ENCODE measurements at places on chromosomes 2 and 18. TPM values are rescaled to one million over a fixed set of nuclear protein-coding genes. Genes with fewer than 3 reads are reported as not detected.
A peak's percentile ranks its signal among the peaks of the same experiment; 100 is the strongest.

The NETO1 gene
- total RNA-seq, result not detected

The UNC50 gene
- total RNA-seq, result 53.7 TPM

The ARHGEF4 gene
- 9.1 TPM for total RNA-seq

The GPD2 gene
- 50.4 TPM for total RNA-seq

The KANSL1L gene
- 34.4 TPM for total RNA-seq

GRCh38 chr2:119846021-119846420 is 86.3 kb downstream of the PTPN4 start:
- no peak for DNase-seq
- H3K27ac ChIP-seq, result no peak overlapping the region
- no peak overlapping the region for H3K4me3 ChIP-seq
- H3K27me3 ChIP-seq, result no peaks in the 10 kb centered on the region

DNA sequence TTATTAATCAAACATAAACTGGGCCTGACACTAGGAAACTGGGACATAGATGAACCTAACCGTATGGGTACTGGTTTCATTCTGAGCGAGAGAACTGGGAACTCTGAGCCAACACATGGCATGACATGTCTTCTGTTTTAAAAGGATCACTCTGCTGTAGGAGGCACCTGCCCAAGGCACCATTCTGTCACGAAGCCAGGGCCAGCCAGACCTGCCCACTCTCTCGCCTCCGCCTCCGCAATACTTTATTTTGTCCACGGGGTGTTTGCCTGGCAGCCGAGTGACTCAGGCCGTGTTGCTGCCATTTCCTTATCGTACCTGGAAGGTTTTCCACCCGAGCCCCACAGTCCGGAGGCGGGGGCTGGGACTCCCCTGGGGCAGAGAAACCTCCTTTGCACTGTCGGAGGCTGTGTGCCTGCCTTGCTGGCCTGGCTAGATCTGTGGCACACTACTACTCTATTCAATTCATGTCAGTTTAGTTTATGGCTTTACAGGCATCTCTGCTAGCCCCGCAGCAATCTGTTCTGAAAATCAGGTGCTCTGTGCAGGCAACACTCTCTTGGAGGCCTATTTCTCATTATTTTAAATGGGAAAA is 120.4 kb upstream of the ACKR3 start:
- no peak for DNase-seq
- H3K36me3 ChIP-seq, result no peaks in the 10 kb centered on the region
- H3K27ac ChIP-seq, result no peak overlapping the region
- H3K27me3 ChIP-seq, result peaks cover 11% of the 10 kb centered on the region

DNA sequence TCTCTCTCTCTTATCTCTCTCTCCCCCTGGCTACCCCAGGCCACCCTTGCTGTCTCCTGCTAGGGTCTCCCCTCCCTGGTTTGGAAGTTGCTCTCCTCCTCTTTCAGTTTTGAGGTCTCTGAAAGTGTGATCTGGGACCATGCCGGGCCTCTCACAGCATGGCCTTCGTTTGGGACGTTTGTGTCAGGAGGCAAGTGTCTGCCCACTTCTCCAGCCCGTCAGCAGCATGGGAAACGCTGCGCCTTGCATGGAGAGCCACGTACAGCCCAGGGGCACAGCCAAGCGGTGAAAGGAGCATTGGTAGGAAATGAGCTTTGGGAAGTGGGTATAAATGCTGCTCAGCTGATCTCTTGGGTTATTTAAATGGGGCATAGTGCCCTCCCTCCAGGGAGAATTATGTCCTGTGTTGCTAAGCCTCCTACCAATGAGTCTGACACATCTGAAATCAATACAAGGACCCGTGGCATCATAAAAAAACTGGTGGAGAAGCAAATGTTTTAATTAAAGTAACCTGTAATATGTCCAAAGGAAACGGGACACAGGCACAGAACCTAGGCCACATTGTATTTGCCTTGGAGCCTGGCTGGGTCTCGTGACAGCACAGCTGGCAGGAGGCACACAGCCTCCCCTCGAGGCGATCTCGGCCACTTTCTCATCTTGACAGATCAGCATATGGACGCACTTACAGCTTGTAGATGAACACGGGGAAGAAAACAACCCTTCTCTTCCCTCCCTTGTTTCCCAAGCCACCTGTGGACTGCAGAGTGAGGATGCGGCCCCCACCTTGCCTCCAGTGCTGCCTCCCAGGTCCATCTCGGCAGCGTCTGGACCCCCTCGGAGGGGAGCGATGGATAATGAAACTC is 72.7 kb downstream of the SH3RF3 start:
- H3K36me3 ChIP-seq, result no peaks in the 10 kb centered on the region
- H3K27me3 ChIP-seq, result no peaks in the 10 kb centered on the region
- H3K27ac ChIP-seq, result no peak overlapping the region
- H3K4me3 ChIP-seq, result no peak overlapping the region
- no peaks in the 10 kb centered on the region for H3K4me1 ChIP-seq

- no peak overlapping the region for H3K4me3 ChIP-seq
- no peak overlapping the region for H3K27ac ChIP-seq
- H3K27me3 ChIP-seq, result no peaks in the 10 kb centered on the region
- no peak for DNase-seq
- no peaks in the 10 kb centered on the region for H3K36me3 ChIP-seq
These were observed 184.1 kb upstream of the RAB12 start for GRCh38 chr18:8424917-8425725.

DNA sequence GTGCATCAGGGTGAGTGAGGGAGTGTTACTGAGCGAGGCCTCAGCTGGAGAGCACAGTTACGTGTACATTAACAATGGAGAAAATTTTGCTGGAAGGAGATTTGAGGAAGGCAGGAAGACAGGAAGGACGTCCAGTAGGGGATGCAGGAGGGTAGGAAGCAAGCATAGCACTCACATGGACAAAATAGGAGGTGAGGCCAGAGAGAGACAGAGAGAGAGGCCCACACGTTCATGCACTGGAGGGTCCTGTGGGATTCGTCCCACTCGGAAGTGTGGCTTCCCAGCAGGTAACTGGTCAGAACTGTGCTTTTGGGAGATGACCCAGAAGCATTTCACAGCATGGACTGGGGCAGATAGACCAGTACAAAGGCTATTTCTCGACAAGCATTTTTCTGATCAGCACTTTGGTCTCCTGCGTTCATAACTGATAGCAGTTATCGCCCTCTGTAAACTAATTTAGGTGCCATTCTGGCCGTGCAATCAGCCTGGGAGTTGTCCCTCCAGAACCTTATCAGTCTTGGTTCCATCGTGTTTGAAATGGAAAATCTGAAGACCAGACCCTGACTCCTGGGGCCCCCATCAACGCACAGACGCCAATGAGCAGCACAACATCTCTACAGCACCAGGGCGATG is 5.7 kb downstream of the LCT start:
- H3K27ac ChIP-seq, result no peak overlapping the region
- no peak for DNase-seq
- no peaks in the 10 kb centered on the region for H3K27me3 ChIP-seq
- H3K4me1 ChIP-seq, result no peaks in the 10 kb centered on the region
- H3K36me3 ChIP-seq, result no peaks in the 10 kb centered on the region

DNA sequence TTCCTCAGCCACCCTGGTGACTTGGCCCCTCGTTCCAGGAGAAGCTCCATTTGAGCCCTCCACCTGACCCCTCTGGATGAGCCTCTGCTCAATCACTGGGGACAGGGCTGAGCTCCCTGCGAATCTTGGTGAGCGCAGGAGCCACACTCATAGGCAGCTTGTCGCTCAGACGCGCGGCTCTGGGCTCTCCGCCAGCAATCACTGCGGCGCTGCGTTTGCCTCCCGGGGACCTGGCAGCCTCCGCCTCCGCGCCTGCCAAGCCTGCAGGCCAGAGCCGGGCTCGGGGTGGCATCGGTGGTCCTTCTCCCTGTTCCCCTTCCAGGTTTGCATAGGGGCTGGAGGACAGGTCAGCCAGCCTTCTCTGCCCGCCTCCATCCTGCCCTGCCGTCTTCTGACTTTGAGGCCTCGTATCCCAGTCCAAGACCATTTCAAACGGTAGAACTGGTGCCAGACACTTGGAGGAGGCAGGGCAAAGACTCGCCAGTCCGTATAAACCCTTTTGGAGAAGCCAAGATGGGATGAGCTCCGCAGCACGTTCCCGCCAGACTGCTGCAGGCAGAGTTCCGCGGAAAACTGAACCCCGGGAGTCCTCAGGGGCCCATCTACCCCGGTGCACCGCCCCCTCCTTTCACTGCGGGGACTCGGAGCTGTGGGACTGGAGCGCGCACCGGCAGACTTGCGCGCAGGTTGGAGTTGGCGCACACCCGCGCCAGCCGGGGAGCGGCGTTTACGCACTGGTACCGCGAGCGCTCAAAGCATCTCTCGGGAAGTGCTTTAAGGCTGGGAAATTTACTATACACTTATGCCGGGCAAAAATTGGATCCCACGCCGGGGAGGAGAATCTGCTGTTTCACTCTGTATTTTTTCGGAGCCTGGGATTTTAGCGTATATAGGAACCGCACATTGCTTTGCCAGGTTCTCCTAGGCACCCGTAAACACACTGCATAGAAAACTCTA is 1.1 kb upstream of the TACR1 start:
- H3K27me3 ChIP-seq, result peaks cover 40% of the 10 kb centered on the region
- peak overlapping the region; percentile 51 for H3K4me3 ChIP-seq
- DNase-seq, result peak; percentile 72
- H3K36me3 ChIP-seq, result no peaks in the 10 kb centered on the region
- peaks cover 20% of the 10 kb centered on the region for H3K4me1 ChIP-seq

- H3K27ac ChIP-seq, result no peak overlapping the region
- no peaks in the 10 kb centered on the region for H3K27me3 ChIP-seq
- no peaks in the 10 kb centered on the region for H3K4me1 ChIP-seq
- H3K36me3 ChIP-seq, result no peaks in the 10 kb centered on the region
- no peak overlapping the region for H3K4me3 ChIP-seq
These were observed 129.1 kb downstream of the DDX1 start for GRCh38 chr2:15720561-15721307.

GRCh38 chr18:27605107-27605834 is 420.2 kb upstream of the CHST9 start:
- H3K4me3 ChIP-seq, result no peak overlapping the region
- no peaks in the 10 kb centered on the region for H3K4me1 ChIP-seq
- no peak for DNase-seq
- H3K27me3 ChIP-seq, result no peaks in the 10 kb centered on the region

DNA sequence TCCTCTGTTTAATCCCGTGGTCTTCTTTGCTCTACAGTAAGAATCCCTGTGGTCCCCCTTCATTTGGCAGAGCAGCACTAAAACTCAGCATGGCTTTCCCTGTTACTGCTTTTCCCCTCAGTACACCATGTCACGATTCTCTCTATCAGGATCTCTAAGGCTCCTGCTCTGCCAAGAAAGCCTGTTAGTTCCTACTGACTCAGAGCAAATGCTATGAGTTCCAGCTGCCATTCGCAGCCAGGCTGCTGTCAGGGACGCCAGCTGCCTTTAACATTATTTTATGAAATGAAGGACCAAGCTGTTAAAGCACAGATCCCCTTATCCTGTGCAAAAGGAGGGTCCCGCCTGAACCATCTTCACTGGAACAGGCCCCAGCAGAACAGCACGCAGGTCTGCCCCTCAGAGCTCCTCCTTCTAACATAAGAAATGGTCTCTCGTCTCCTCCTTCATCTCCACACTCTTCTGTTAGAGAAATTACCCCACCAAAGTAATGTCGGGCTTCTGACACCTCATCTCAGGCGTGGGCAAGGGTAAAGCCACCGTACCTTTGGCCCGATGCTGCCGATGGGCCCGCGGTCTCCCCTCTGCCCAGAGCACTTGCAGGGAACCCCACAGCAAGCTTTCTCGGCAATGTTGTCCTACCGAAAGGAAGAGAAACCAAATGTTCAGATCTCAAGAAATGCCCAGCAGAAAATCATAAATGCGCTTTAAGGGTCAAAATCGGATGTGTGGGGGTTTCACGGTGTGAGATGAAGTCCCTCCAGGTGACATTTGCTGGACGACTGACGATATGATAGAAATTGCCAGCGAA is 52.6 kb downstream of the COL6A3 start:
- H3K4me1 ChIP-seq, result no peaks in the 10 kb centered on the region
- no peak overlapping the region for H3K4me3 ChIP-seq
- peaks cover 40% of the 10 kb centered on the region for H3K36me3 ChIP-seq
- H3K27me3 ChIP-seq, result peaks cover 7% of the 10 kb centered on the region
- no peak overlapping the region for H3K27ac ChIP-seq

GRCh38 chr2:161384864-161385263 is 31.2 kb upstream of the TBR1 start:
- H3K27ac ChIP-seq, result no peak overlapping the region
- no peak for DNase-seq
- H3K4me3 ChIP-seq, result no peak overlapping the region
- no peaks in the 10 kb centered on the region for H3K27me3 ChIP-seq
- H3K36me3 ChIP-seq, result peaks cover 20% of the 10 kb centered on the region

GRCh38 chr18:6865251-6865650 is 135.7 kb downstream of the ARHGAP28 start:
- H3K36me3 ChIP-seq, result no peaks in the 10 kb centered on the region
- H3K4me3 ChIP-seq, result no peak overlapping the region
- no peaks in the 10 kb centered on the region for H3K4me1 ChIP-seq
- no peak overlapping the region for H3K27ac ChIP-seq

DNA sequence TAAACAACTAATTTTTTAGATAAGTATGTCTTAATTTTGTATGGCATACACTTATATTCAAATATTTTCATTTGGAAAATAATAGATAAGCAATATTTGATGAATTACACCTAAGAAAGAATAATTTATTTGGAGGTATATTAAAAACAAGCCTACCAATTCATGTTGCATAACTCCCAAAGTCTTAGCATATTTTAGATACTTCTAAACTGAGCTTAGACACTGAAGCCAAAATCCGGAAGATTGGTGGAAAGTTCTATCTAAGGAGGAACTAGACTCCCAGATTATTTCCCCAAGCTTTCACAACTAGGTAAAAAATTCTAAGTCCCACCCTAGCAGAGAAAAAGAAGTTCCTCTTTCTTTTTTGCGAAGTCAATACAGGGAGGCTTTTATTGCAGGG is 221.0 kb upstream of the MMADHC start:
- H3K27ac ChIP-seq, result no peak overlapping the region
- H3K27me3 ChIP-seq, result no peaks in the 10 kb centered on the region
- no peaks in the 10 kb centered on the region for H3K36me3 ChIP-seq
- no peaks in the 10 kb centered on the region for H3K4me1 ChIP-seq
- H3K4me3 ChIP-seq, result no peak overlapping the region

All from lower lobe of right lung (tissue), 2 donors.